ENCODE measurements at places on chromosomes 12 and 14. TPM values are rescaled to one million over a fixed set of nuclear protein-coding genes. Genes with fewer than 3 reads are reported as not detected.

DNA sequence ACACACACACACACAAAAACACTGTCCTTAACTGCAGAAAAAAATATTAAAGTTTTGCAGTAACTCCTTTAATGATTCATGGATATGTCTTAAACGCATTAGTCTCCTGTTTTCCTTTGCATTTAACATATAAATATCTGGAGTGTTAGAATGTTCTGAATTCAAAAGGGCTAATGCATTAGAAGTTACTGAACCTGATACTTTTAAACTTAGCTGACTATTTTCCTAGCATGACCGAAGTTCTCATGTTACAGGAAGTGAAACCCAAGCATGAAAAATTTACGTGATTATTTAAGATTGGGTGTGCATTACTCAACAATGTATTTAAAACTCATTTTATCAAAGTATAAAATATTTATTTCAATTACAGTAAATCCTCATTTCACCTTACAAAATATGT is 791.2 kb downstream of the FLRT2 start:
- no peak for DNase-seq

GRCh38 chr14:75361041-75361440 is 66.8 kb upstream of the JDP2 start:
- DNase-seq = no peak

Gene LAG3
- total RNA-seq = 25.1 TPM

Gene ZFC3H1
- 56.9 TPM for total RNA-seq

Measured in activated naive CD4-positive, alpha-beta T cell treated with anti-CD3 and anti-CD28 coated beads for 36 hours (primary cell).